ENCODE measurements at places on chromosomes 3 and 15.

DNA sequence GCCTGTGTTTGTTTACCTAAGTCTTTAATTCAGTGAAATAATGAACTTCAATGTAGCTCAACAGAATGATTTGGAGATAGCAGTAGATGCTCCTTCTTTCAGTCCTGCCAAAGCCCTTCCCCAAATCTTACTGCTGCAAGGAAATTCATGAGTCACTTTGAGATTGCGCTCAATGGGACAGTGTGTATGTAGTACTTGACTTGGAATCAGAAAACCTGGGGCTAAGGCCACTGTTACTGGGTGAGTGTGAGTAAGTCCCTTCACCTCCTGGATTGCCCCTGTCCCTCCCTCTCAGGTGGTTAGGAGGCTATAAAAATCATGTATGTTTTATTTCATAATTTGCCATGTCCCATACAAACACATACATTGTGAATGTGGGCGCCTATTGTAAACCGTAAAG is 29.9 kb downstream of the ATP13A5 start:
- DNase-seq = no peak

GRCh38 chr3:37283011-37283410 is 108.6 kb upstream of the LRRFIP2 start:
- no peak for DNase-seq

GRCh38 chr15:73950479-73950830 is 24.2 kb downstream of the LOXL1 start:
- DNase-seq = no peak

DNA sequence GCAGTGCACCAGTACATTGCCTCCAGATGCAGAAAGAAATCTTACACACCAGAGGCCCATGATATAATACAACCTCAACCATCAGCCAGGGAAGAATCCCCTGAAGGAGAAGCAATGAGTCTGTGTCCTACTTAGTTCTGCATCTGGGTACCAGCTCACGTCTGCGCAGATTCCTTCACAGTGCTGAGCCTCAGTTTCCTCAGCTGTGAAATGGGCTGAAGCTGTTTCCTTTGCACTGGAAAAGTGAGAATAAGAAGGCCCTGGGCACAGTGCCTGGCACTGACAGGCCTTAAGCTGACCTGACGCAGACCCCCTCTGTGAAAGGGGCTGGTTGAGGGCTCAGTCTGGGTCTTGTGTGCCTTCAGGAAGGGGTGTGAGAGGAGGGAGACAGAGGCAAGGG is 20.7 kb downstream of the ATP2B2 start:
- DNase-seq = no peak

GRCh38 chr3:31002730-31003129 is 108.3 kb upstream of the GADL1 start:
- DNase-seq = no peak

DNA sequence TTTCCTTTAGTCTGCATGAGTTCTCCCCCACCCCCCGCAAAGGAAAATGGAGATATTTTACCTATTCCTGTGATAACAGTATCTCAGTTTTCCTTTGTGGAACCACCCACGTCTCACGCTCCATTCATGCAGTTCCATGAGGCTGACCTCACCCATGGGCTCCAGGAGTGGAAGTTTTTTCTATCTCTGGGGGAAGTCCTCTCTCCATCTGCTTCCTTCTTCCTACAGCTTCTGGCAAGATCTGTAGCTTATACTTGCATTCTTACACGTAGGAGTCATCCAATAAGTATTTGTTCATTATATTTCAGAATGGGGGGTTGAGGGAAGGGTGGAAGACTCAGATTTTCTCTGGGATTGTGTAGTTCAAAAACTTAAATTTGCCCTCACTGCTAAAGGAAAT is 5.8 kb upstream of the GLCE start:
- DNase-seq = no peak

- no peak for DNase-seq
Observed at GRCh38 chr3:167787440-167787839, 51.9 kb downstream of the SERPINI1 start.

DNA sequence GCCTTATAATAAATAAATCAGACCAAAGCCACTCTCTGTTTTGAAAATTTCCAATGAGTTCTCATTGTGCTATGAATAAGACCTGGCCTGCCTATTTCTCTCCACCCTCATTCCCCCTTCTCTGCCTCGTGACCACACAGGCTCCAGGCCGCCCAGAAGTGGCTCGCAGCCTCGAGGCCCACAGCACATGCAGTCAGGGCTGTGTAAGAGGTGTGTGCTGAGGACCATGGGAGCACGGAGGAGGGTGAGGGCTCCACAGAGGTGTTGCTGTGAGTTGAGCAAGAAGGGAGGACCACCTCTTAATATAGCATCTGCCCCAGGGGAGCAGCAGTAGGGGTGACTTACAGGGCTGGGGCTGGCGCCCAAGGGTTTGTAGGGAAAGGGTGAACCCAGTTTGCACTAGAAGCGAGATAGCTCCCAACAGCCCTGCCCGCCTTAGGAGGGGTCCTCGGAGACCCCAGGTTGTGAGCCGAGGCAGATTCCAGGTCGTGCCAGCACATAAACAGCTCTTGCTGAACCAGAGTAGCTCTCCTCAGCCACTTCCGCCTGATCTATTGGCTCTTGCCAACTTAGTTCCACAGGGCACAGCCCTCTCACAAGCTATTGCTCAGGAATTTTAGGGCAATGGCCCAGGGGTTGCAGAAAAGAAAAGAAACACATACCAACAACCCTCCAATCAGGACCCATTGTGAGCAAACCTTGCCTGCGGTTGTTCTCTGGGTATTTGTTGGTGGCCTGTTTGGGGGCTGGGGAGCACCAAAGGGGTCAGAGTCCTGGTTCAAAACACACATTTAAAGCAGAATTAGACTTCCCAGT is 117.7 kb downstream of the MYLK start:
- DNase-seq = no peak

DNA sequence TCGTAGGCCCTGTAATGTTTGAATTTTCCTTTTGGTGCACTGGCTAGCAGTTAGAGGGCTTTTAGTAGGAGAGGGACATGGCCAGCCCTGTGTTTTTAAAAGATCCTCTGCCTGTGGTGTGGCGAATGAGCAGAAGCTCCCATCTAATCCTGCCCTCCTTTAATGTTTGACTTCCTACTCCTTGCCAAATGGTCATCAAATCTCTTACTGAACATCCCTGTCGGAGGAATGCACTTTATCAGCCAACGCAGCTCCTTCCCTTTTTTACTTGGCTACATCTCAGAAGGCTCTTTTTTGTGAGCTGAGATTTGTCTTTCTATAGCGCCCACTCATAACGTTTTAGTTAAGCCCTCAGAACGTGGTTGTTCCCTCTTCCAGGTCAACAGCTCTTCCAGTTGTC is 44.8 kb downstream of the MAP2K5 start:
- DNase-seq = no peak

GRCh38 chr3:98058244-98058960 is 23.3 kb upstream of the GABRR3 start:
- DNase-seq = no peak

DNA sequence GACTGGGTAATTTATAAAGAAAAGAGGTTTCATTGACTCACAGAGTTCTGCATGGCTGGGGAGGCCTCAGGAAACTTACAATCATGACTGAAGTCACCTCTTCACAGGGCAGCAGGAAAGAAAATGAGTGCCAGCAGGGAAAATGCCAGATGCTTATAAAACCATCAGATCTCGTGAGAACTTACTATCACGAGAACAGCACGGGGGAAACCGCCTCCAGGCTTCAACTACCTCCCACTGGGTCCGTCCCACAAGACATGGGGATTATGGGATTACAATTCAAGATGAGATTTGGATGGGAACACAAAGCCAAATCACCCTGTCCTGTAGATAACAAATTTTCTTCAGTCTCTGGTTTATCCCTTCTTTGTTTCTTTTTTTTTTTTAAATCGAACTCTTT is 31.0 kb upstream of the AVEN start:
- no peak for DNase-seq

GRCh38 chr3:171592786-171593185 is 132.6 kb upstream of the TNIK start:
- no peak for DNase-seq

GRCh38 chr3:132090921-132091320 is 56.1 kb upstream of the CPNE4 start:
- no peak for DNase-seq

DNA sequence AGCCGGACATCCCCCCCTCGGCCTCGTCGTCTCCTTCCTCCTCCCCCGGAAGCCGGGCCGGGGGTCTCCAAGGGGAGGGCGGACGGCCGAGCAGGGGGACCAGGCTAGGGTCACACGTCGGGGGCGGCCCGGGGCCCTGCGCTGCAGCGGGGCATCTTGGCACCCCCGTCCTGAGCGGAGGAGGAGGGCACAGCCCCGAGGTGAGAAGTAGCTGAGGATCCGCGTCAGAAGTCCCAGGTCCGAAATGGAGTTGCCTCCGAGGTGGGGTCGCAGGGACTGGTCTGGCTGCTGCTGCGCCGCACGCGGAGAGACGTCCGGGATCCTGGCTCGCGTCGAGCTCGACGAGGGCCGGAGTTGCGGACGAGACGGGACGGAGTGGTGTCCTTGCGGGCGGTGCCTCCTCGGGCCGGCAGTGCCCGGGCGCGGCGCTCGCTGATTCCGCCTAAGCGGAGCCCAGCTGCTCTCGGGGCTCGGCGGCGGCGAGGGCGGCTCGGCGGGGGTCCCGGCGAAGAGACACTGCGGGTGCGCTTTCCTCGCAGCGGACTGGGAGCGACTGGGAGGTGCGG is at the start of gene ADCY5:
Gene ADCY5, minus strand, starts transcription at position 555 of the 566 bp plus-strand sequence. Its CDS starts 545 bp downstream, at position 10.
- no peak for DNase-seq

DNA sequence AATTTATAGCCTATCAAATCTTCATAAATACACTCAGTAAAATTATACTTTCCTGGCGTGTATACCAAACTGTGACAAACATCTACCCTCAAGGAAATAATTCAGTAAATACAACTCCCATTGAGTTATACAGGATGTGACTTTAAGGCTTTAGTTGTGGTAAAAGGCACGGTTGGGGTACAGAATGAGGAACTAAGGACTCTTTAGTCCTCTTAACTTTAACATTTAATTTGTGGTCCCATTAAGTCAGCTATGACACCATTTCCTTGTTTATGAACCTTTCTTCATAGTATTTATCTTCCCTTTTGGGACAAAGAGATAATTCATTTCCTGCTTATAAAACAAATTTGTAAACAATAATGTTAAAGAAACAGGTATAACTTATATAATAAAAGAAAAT is 30.2 kb downstream of the IFT80 start:
- DNase-seq = no peak

- DNase-seq = no peak
Observed at GRCh38 chr3:12941495-12942023, 100.2 kb upstream of the RPL32 start.

- DNase-seq = no peak
Observed at GRCh38 chr3:106839576-106840280, 537.5 kb upstream of the CCDC54 start.

- DNase-seq = no peak
Observed at GRCh38 chr3:120161902-120162301, 67.7 kb upstream of the GSK3B start.

DNA sequence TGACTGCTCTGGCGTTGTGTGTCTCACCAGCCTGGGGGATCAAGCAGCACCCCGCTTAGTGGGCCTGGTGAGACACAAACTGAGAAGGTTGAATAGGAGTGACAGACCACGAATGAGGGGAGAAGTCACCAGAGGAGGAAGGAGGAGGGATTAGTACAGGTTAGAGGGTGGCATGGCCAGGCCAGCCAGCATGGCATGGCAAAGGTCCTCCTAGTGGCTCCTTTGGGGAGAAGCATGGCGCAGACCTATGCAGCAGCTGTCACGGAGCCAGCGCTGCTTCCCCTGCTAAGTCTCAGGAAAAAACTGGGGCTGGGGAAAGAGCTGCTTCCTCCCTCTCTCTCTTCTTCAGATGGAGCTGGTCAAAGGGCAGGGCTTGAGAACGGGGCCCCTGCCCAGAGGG is 48.6 kb downstream of the ZDHHC3 start:
- no peak for DNase-seq

DNA sequence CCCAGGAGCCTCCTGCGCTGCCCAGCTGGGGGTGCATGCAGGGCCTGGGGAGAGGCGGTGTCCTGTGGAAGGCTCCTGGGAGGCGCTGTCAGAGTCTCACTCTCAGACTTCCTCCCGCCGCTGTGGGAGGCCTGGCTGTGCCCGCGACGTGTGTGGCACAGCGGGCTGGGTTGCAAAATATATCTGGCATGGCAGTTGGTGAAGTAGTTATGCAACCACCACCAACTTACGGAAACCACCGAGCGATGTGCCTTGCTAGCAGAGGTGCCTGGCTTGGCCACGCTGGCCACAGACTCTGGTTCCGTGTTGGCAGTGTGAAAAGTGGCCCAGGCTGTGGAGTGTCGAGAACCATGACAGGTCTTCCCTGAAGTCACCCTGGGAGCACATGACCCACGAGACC is 30.6 kb upstream of the GATA2 start:
- no peak for DNase-seq

GRCh38 chr3:105957722-105958121 is 88.9 kb upstream of the CBLB start:
- no peak for DNase-seq
